ENCODE measurements at places on chromosomes 5 and 9.

DNA sequence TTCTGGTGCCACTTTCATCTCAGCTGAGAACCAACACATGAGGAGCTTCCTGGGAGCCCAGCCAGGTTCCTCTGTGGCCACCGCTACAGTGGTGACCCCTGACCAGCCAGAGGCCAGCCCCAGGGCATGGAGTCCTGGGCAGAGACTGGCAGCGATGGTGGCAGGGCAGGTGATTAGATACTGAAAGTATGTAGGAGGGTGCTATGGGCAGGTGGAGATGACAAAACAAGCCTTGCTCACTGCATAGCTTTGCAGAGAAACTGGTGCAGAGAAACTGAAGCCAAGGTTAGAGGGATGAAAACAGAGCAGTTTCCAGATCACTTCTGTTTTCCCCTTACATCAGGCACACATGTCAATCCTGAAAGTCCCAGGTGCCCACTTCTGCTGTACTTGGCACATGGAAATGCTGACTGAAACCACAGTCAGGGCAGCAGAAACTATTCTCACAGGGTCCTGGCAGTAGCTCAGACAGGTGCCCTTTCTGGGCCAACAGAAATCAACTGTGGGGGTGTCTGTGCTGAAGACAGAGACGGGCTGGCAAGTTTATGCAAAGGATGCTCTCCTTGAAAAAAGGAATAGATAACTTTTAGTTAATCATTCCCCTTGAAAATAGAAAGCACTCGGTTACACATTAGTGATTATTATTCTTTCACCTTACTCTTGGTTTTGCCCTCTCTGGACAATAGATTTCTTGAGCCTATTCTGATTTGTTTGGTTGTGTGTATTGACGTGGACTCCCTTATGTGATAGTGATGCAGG is 90.3 kb downstream of the ANKRD55 start:
- DNase-seq = peak; percentile 9

- DNase-seq = no peak
These were observed 569 bp downstream of the CAMK4 start for GRCh38 chr5:111224561-111225345.

DNA sequence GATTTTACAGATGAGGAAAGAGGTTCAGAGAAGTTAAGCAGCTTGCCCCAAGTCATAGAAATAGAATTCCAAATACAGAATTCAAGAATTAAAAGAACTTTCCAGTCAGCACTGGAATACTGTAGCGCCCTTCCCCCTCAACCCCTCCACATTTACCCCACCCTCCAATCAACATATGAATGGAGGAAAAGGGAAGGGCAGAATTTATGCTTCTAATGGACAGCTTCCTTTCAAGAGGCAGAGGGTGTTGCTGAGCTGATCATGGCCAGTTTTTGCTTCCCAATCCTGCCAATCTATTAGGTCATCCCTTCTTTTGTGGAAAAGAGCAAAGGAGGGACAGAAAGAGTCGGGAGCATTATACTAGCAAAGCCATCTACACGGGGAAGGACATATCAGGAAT is 39.1 kb upstream of the ANKRD31 start:
- DNase-seq = no peak

DNA sequence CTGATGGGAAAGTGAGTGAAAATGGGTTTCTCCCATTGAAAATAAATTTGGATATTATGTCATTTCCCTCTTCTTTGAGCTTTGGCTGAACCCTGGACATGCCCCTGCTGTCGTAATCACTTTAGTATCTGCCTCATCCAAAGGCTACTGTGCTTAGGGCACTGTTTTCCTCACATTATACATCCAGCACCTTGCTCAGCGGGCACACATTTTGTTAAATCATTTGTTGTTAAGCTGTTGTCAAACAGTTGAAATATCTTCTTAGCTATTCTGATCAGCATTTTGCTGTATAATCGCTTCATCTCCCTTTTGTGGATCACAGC is 352.7 kb upstream of the CD180 start:
- no peak for DNase-seq

GRCh38 chr9:73215249-73215648 is 63.6 kb downstream of the ANXA1 start:
- no peak for DNase-seq

DNA sequence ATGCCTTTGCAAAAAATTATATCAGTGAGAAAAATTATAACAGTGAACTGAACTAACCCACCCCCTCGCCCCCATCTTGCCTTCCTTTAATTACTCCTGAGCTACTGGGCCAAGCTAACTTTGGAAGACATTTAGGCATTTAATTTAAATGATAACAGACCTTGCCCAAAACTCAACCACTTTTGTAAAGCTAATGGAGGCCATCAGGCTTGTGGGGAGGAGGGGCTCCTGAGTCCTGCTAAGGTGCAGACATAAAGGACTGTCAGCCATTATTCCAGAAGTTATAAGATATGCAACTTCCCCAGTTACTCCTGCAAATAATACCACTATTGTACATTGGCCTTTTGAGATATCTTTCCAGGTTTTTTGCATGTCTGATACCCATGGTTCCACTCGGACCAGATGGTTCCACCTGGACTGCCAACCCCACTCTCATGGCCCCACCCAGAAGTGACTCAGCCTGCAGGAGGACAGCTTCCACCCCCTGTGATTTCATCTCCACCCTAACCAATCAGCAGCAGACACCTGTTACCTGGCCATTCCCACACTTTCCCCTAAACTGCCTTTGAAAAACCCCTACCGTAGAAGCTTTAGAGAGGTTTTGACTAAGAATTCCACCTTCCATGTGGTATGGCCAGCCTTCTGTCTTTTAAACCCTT is 805.4 kb upstream of the CDH6 start:
- no peak for DNase-seq

GRCh38 chr5:133438487-133438886 is 173.9 kb downstream of the FSTL4 start:
- DNase-seq = no peak

- DNase-seq = no peak
These were observed 7.2 kb downstream of the CSNK1A1 start for GRCh38 chr5:149544028-149544420.

DNA sequence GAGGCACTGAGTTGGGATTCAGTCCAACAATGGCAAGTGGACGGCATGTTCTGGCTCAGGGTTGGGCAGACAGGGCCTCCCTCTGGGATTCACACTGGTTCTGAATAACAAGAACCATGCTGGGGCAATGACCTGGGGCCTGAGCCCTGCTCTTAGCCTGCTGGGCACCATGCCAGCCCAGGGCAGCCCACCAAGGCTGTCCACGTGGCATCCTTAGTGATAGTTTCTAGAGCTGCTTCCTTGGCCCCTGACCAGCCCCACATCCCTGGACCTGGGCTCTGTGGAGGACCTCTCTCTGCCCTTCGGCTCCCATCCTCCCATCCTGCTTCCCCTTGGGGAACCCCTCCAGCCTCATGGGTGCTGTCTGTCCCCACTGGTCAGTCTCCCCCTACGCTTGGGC is 22.3 kb upstream of the OLFM1 start:
- DNase-seq = no peak

DNA sequence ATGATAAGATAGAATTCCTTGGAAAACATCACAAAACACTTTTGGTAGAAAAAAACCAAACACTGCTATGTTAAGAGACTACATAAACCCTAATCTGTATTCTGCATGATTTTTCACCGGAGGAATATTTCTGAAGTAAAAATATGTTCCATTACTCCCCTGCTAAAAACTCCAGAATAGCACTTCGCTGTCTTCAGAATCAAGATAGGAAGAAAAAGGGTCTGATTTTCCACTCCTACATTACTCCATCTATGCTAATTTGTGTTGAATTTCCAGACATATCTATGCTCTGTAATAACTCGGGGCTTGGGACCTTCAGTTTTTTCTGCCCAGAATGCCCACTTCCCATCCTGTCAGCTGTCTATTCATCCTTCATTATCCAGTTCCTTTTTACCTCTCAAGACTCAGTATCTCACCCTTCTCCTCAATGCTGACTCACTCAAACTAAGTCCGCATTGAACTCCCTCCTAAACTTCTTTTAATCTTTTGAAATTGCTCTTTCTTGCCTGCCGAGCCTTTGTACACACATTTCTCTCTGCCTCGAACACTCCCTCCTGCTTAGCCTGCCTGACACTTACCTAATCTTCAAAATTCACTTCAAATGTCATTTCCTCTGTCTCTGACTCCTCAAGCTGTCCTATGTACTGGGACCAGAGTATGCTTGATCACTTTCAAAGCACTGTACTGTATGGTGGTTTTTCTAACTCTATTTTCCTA is 171.0 kb downstream of the ARRDC3 start:
- no peak for DNase-seq

DNA sequence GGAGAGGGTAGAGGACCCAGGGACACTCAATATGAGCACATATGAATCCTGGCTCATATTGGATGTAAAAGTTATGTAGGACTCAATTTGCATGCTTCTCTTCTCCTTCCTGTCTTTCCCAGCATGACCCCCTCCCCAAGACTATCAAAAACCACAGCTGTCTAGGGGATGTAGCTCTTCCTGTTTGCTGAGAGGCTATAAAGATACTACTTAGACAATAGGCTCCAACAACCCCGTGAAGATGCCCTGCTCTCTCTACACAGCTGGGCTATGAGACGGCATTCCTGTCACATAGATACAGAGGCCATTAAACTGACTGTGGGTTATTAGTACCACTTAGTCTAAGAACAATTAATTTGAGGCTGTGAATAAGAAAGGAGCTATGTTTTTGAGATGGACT is 56.5 kb upstream of the PCSK1 start:
- DNase-seq = no peak

DNA sequence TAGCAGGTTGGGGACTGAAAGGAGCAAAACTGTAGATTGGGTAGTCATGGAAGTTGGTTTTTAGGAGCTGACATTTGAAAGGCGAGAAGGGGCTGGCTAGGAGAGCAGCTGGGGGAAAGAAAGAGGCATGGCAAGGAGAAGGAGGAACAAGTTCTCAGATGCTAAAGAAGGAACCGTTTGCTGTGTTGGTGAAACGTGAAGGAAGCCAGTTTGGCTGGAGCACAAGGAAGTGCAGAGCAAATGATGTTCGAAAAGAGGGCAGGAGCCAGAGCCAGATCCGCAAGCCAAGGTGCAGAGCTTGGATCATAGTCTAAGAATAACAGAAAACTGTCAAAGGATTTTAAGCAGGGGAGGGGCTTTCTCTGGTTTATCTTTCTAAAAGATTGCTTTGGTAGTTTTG is 276.6 kb downstream of the ASTN2 start:
- no peak for DNase-seq

DNA sequence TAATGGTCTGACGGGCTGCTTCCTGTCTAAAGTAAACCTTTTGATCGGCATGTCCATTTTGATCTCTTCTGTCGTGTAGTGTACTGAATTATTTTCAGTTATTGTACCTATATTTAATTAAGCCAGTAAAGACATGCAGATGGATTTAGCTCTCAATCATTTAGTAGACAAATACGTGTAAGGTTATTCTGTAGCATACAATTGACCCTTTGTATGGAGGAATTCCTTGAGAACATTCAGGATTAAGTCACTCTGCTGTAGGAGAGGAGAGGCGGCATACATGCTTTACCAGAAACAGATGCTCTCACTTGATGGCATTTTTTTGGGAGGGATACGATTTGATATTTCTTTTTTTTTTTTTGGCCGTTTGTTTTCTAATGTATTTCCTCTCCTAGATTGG is 141.0 kb downstream of the PBX3 start:
- no peak for DNase-seq

DNA sequence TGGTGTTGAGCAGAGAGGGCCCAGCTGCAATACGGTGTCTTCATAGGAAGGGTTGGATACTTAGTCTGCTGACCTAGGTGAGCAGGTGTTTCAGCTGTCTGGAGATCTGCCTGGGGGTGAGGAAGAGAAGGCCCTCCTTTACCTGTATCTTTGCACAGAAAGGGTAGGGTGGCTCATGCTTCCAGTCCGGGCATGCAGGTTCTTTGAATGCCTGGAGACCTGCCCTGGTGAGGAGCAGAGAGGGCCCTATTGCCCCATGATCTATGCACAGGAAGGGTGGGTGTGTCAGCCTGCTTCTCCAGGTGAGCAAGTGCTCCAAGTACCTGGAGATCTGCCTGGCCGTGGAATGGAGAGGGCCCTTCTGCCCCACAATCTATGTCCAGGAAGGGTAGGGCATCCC is 63.0 kb downstream of the FER start:
- DNase-seq = no peak

DNA sequence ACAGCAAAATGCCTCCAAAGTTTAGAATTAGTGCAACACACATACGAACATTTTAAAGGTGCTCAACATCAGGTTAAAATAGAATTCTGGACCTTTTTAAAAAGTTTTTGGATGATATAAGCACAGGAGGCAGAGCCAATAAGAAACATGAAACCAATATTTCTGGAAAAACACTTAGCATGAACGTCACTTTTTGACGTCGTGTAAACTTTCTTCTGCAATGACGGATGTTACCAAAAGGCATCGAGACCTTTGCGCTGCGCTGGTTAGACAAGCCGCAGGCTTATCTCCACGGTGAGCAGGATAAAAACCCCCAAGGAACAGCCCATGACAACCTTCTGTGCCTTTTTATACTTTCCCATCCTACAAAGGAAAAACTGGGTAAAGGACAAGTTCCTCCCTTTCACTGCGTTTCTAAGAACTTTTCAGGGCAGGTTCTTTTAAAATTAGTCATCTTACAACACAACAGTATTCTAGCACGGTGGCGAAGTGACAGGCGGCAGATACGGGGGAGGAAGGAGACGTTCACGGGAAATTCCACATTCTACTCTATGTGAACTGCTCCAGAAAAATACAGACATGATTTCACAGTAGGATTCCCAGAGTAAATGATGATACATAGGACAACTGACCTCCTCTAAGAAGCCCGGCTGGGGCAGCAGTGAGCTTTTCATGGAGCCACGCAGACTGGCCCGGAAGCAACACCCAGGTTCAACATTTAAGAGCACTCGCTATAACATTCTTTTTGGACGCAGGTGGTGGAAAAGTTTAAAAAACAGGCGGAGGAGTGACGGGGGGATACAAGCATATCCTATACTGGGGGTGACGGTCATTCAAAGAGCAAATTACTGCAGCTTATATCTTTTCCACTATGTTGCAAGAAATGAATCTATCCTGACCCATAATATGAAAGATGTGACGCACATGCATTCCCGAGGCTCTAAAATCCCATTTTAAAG is 52.4 kb downstream of the USP20 start:
- no peak for DNase-seq

DNA sequence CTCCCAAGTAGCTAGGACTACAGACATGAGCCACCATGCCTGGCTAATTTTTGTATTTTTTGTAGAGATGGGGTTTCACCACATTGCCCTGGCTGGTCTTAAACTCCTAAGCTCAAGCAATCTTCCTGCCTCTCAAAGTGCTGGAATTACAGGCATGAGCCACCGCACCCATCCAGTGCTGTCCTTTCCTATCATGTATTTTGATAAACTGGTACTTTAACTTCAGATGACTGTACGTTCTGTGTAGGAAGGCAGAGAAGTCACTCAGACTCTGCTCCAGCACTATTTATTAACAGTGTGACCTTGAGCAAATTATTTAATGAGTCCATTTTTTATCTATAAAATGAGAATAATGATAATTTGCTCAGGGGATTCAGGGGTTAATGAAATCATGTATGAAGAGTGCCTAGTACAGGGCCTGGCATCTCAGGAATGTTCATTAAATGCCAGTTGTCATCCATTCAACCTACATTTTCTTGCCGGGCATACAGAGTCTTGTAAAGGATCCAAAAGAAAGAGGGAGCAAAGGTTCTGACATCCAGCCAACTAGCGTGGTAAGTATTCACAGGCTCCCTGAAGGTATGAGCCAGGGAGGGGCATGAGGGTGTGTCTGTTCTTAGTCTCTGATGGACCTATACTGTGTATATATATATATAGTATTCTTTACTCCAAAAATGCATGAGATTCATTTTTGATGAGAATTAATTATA is 201.9 kb downstream of the PBX3 start:
- peak; percentile 40 for DNase-seq
